ENCODE measurements at places on chromosomes 16 and 17.

- peak; percentile 59 for DNase-seq
These were observed 10.7 kb upstream of the ZNF19 start for GRCh38 chr16:71499775-71500364.

- peak; percentile 41 for DNase-seq
These were observed 2.7 kb upstream of the SPPL2C start for GRCh38 chr17:45841883-45842525.

DNA sequence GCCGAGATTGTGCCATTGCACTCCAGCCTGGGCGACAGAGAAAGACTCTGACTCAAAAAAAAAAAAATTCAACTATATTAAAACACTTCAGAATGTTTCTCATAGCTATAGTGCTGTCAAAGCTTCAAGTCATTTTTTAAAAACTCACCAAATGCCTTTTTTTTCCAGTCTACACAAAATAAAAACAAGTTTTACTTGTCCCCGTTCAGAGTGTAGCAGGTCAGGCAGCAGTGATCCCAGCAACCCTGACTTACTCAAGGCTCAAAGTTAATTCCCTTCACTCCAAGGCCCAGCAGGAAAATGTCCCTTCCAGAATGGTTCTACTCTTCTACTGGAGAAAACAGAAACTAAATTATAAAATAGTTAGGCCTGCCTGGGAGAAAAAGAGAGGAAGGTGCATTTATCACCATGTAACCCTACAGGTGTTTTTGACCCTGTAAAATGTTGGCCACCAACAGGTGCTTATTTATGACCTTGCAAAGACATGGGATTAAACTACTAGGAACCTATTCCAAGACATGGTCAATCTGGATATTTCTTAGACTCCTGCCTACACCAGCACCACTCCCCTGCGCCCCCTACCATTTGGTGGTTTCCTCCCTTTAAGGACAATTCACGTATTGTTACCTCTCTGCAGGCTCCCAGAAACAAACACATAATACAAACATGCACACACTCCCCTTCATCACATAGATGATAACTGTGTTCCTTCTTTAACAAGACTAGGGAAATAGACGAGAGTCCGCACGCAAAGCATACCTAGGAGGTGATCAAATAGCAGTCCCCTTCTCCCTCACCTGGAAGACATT, 5.4 kb downstream of the AMFR start:
- no peak for DNase-seq

GRCh38 chr17:15092762-15093161, 172.4 kb downstream of the PMP22 start:
- DNase-seq: peak; percentile 49

DNA sequence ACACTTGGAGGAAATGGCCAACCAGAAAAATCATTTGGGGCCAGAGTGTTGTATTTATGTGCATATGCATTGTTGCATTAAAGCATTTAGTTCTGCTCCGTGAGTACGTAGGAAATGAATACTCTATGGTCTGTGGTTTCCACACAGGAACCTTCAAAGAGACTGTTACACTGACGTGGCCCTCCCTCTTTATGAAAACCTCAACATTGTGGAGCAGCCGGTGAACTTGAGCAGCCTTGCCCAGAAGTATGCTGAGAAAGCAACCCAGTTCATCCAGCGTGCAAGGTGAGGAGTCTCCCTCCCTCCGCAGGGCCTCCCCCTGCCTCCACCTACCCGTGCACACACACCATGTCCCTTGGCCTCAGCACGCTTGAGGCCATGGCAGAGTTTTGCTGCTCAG, 65.2 kb downstream of the ARSG start:
- no peak for DNase-seq

GRCh38 chr16:13923703-13924298, 3.8 kb downstream of the ERCC4 start:
- DNase-seq: peak; percentile 36

- peak; percentile 20 for DNase-seq
These were observed 116.6 kb downstream of the ZNF18 start for GRCh38 chr17:11880714-11881113.

GRCh38 chr17:42526031-42526444, 10.0 kb upstream of the NAGLU start:
- DNase-seq: no peak

DNA sequence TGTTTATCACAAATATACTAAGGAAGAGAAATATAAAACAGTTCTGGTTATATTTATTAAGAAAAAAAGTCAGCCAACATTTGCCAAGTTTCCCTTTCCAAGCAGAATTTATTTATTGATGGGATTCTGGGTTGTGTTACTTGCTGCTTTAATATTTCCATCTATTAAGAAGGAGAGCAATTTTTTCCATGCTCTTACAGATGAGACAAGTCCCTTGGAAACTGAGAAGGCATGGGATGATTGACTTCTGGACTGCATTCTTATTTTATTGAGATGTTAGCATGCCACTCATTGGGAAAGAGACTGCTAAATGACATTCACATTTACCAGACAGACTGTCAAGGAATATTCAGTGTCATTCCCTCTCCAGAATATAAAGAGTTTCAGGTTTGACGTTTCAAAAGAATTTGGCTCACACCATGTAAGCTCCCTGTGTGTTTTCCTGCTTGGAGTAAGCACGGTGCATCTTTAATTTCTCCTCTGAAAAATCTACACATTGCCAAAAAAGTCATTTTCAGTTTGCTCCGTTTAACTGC, 1565.2 kb upstream of the GOT2 start:
- DNase-seq: no peak

- DNase-seq: peak; percentile 99
These were observed 437.2 kb downstream of the HS3ST3B1 start for GRCh38 chr17:14737984-14738651.

GRCh38 chr16:11139326-11140097, 116.5 kb downstream of the SOCS1 start:
- no peak for DNase-seq

DNA sequence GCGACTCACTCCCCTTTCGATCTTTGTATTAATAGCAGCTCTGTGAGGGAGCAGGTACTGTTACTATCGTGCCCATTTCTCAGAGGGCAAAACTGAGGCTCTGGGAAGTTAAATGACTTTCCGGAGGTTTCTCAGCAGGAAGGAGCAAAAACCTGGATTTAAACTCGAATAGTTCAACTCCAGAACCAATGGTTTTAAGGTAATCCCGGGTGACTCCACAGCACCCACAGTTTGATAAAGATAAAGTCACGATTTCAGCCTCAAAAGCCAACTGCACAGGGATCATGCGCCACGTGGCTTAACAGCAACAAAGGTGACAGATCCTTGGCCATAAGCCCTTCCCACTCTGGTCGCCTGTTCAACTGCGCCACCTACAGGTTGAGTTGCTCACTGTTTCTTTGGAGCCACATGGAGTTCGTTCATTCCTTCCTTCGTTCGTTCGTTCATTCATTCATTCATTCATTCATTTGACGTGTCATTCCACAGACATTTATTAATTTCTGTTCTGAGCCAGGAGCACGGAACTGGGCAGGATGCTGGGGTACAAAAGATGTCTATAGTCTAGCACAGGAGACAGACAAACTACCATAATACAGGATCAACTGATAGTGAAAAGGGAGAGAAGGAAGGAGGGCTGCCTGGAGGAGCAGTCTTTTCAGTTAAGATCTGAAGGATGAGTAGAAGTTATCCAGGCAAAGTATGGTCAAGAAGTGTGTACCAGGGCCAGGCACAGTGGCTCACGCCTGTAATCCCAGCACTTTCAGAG, 134.8 kb downstream of the HS3ST2 start:
- DNase-seq: peak; percentile 69

GRCh38 chr17:67496286-67496685, 119.2 kb downstream of the PITPNC1 start:
- DNase-seq: no peak

GRCh38 chr16:11329071-11329491, 16.2 kb upstream of the RMI2 start:
- no peak for DNase-seq

GRCh38 chr16:85382717-85383118, 230.4 kb upstream of the GSE1 start:
- DNase-seq: no peak

DNA sequence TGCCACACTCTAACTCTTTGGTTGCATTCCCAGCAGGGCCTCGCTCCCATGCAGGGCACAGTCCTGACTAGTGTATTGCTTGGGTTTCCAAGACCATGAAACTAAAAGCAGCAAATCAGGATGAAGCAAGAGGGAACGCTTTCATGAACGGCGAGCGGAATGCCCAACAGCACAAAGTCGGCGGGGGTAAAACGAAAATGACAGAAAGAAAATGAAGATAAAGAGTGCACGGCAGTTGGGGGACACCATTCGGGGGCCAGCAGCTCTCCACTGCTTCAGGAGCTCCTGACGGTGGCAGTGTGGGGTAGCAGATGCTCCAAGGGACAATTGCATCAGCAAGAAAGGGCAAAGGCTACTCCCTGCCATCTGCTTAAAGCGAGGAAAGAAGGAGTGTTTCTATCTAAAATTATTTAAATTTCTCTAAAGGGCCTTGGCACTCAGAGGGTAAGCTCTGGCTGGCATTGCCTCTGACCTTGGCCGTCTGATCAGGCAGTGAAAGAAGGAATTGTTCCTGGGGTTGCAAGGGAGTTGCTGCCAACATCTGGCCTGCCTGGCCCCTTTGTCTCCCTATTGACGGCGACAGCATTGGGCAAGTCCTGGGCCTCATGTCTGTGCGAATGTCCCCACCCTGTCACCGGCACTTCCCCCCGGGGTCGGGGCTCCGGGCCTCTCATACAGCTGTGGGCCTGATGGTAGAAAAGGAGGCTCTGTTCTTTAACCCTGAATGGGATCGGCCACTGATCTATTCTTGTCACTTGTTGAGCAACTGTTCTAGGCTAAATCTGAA, 138.2 kb downstream of the CMIP start:
- no peak for DNase-seq

- DNase-seq: peak; percentile 59
These were observed 2.8 kb upstream of the MMP15 start for GRCh38 chr16:58022601-58023371.

- DNase-seq: no peak
These were observed 23.7 kb downstream of the ZNF423 start for GRCh38 chr16:49832177-49832576.

GRCh38 chr16:73106329-73107034, 58.6 kb upstream of the ZFHX3 start:
- no peak for DNase-seq

- no peak for DNase-seq
These were observed 261.0 kb downstream of the SOX9 start for GRCh38 chr17:72381597-72382397.

GRCh38 chr16:12661656-12662172, 142.0 kb downstream of the CPPED1 start:
- DNase-seq: peak; percentile 20

- no peak for DNase-seq
These were observed 2.2 kb upstream of the ATXN1L start for GRCh38 chr16:71843572-71843971.

GRCh38 chr16:58418601-58419000, 26.3 kb downstream of the GINS3 start:
- no peak for DNase-seq

DNA sequence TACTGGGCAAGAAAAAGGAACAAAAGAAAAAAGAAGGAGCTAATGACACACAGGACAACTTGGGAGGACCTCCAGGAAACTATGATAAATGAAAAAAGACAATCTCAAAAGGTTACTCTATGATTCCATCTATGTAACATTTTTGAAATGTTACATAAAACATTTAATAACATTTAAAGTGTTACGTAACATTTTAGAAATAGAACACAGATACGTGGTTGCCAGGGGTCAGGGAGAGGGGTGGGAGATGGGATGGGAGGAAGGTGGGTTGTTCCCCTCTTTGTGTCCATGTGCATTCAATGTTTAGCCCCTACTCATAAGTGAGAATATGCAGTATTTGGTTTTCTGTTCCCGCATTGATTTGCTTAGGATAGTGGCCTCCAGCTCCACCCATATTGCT, 116.6 kb downstream of the C16orf95 start:
- DNase-seq: no peak

- DNase-seq: no peak
These were observed 13.6 kb downstream of the CLEC16A start for GRCh38 chr16:10957771-10958482.

- peak; percentile 74 for DNase-seq
These were observed 2.3 kb upstream of the ACTG1 start for GRCh38 chr17:81514739-81515529.

- peak; percentile 83 for DNase-seq
These were observed at the start of gene MTMR4 for GRCh38 chr17:58513965-58514769. MTMR4 (minus strand) TSS chr17:58514638; CDS start chr17:58514407, 231 bp downstream.

- peak; percentile 53 for DNase-seq
These were observed 281.5 kb downstream of the SEC14L1 start for GRCh38 chr17:77422104-77422747.

DNA sequence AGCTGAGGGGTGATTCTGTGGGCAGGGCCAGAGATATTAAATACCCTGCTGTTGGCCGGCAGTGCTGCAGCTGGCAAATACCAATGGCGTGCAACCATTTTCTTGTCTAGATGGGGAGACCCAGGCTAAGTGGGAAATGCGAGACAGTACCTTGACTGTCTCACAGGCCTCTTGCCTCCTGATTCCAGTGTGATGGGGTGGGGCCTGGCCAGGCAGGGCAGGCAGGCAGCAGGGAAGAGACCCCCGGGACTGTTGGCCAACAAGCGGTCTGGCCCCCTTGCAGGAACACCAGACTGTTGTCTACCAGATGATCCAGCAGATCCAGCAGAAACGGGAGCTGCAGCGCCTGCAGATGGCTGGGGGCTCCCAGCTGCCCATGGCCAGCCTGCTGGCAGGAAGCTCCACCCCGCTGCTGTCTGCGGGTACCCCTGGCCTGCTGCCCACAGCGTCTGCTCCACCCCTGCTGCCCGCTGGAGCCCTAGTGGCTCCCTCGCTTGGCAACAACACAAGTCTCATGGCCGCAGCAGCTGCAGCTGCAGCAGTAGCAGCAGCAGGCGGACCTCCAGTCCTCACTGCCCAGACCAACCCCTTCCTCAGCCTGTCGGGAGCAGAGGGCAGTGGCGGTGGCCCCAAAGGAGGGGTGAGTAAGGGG, 5.7 kb upstream of the CISD3 start:
- no peak for DNase-seq

DNA sequence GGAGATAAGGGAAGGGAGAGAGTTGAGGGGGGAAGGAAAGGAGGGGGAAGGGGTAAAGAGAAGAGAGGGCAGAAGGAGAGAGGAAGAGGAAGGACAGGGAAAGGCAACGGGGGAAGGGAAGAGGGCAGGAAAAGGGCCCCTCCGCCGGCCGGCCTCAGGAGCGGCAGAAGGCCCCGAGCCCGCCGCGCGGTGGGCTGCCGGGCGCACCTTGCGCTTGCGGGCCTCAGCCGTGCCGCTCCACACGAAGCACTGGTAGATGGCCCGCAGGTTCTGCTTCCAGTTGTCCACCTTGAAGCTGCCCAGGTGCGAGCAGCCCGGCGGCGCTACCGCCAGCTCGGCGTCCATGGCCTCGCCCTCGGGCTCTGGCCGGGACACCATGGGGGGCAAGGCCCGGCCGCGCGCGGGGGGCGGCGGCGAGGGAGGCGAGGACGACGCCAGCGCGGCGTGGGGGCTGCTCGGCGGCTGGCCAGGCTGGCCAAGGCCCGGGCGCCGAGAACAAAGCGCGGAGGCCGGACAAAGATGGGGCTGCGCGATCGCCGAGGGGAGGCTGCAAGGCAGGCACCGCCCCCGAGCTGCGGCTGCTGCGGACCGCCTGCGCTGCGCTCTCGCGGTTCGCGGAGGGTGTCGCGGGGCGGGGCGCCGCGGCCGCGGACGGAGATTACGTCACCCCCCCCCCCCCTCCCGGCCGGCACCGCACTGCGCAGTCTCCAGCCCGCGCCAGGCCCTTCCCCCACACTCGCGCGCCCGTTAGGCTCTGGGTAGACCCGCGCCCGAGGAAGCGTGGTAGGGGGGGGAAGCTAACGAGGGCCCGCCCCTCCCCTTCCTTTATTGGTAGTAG, at the start of gene USP22:
USP22 (minus strand) TSS at position 554 of the 838 bp plus-strand sequence; CDS start at position 378, 176 bp downstream.
- peak; percentile 94 for DNase-seq

Measured in RWPE1 (cell line).